ENCODE measurements at places on chromosomes 6 and 20.

- DNase-seq = no peak
Observed at GRCh38 chr6:132797951-132798868, at the start of gene SLC18B1. Gene SLC18B1, minus strand, starts transcription at chr6:132798637. Its CDS starts 181 bp downstream, at chr6:132798456.

DNA sequence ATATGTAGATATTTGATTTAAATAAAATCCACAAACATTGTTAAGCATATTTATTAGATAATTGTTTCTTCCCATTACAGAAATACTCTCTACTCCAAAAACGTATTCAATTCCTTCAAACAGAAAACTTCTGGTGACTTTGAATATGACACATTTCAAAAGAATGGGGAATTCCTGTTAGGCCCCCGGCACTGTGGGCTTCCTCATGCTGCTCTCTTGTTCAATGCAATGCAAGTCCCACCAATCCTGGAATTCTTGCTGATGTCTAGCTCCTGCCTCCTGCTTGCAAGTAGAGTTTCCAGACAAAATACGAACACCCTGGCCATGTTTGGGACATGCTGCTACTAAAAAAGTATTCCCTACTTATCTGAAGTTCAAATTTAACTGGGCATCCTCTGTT, 544.1 kb downstream of the QKI start:
- DNase-seq = no peak

- no peak for DNase-seq
Observed at GRCh38 chr20:23118766-23119165, 32.6 kb upstream of the CD93 start.

DNA sequence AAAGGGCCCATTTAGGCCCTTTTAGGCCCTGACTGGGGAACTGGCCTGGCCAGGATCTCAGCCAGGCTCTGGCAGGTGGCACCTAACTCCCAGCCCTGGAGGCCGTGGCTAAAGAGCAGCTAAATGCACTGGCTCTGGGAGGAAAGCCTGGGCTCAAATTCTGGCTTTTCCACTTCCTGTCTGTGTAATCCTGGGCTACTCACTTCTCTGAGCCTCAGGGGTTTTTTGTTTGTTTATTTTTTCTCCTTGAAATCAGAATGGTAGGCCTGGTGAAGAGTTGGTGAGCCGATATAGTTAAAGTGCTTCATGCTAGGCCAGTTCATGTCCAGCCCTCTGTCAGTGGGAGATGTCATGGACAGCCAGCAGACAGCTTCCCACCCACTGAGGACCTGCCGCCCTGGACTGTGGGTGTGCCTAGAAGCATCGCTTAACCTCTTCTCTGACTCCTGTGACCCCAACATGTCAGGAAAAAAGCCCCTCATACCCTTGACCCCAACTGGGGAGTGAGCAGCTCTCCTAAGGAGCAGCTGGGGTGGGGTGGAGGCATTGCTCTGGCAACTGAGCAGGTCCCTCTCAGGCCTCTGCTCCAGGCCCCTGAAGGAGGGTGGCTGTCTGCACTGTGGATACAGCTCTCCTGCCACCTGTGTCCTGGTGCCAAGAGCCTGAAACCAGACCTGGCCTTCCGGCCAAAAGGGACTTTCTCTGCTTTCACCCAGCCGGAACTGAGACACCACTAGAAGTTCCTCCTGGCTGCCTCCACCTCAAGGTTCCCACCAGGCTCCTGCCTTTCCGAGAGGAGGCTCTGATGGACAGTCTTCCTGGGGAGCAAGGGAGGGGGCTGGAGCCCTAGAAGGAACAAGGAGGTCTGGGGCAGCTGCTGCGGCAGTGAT, 57.2 kb upstream of the MYL9 start:
- DNase-seq = no peak

DNA sequence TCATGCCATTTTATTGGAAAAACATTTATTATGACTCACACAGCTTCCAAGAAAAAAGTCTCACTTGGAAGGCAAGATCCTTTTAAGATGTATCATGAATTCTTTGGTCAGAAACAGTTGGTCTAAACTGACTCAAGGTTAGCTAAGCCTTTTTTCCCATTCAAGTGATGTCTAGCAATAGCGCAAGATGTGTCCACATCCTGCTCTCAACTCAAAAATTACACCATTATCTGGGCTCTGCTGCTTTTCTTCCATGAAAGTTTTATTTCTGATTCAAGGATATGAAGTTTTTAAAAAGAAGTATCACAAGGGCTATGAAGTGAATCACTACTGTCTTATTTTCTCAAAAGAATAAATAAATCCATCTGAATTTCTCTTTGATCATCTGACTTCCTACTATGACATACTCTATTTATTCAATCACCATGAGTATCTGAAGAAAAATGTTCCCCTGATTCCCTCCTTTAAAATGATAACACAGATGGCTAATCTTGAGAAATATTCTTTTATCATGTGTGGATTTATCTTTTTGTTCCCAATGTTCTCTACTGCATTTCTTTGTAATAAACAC, 139.2 kb downstream of the AHI1 start:
- no peak for DNase-seq

DNA sequence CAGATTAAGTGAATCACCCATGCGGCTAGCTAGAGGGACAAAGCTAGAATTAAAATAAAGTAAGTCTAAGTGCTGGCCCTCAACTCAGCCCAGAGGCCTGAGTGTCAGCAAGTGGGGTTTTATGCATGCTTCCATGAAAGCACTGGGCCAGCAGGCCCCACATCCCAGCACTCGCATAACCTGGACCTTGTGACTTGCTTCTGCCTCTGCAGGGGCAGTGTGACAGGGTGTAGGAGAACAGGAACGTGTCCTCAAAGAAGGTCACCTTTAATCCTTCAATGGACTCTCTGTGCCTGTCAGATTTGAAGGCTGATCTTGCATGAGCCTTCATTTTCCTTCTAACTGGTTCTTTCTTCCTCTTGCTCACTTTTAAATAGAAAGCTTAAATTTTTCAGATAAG, 183.4 kb downstream of the ALDH8A1 start:
- no peak for DNase-seq

DNA sequence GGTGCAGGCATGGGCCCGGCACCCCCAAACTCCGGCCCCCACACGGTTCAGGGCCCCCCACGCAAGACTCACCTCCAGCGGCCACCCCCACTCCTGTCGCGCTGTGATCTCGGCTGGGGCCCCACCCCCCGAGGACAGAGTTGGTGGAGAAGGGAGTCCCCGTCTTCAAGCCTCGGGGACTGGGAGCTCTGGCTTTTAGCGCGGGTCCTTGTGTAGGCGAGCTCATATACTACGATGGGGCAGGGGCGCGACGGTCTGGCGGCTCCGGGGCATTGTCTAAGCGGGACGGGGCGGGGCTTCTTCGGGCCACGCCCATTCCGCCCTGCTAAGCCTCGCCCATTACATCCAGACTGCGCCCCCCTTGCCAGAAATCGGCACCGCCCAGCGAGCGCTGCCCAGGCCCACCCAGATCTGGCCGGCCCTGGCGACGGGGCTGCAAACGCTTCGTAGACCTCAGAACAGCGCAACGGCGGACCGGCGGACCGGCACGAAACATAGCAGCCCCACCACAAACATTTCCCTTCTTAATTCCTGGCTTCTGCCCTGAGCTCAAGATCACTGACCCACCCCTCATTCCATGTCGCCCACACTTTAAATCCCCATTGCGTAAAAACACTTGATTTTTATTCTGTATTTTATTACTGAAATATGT, 1.0 kb upstream of the DDAH2 start:
- DNase-seq = no peak

DNA sequence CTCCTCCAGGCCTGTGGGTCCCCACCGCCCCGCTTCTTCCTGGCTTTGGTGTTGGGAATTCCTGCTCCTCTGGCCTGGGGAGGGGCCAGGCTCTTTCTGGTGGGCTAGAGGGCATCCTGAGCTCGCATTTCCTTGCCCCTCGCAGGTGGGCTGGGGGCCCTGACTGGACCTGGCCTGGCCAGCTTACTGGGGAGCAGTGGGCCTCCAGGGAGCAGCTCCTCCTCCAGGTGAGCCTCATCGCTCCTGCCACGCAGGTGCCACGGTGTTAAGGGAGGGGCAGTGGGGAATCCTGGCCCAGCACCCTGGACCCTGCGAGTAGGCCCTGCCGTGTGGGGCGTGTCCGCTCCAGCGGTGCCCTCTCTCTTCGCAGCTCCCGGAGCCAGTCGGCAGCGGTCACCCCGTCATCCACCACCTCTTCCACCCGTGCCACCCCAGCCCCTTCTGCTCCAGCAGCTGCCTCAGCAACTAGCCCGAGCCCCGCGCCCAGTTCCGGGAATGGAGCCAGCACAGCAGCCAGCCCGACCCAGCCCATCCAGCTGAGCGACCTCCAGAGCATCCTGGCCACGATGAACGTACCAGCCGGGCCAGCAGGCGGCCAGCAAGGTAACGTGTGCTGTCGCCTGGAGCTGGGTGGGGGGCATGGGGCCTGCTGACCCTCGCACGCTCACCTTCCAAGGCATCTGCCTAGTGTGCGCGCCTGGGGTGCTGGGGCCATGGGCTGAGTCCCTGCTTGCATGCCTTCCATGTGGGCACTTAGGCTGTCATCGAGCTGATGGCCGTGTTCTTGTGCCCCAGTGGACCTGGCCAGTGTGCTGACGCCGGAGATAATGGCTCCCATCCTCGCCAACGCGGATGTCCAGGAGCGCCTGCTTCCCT, 4.7 kb downstream of the ADRM1 start:
- DNase-seq = no peak

DNA sequence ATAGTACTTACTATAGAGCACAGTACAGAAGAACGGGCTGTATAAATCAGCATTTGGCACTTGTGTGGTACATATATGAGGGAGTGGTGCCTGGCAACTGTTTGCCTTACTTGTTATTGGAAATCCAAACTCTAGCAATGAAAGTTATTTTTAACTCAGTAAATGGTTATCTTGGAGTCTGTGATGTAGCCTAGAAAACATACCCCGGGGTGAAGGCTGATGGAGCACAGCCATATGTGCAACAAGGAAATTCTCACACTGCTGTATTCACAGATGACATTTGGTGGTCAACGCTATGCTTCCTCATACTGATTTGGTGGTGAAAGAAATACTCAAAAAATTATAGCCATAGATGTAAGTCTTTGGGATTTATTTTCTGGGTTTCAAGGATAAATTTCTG, 807.5 kb upstream of the FLRT3 start:
- DNase-seq = no peak
